ENCODE measurements at places on chromosomes 7 and 10.
A peak's percentile ranks its signal among the peaks of the same experiment; 100 is the strongest.

GRCh38 chr7:136585954-136586670 is 282.3 kb upstream of the CHRM2 start:
- no peak for DNase-seq

DNA sequence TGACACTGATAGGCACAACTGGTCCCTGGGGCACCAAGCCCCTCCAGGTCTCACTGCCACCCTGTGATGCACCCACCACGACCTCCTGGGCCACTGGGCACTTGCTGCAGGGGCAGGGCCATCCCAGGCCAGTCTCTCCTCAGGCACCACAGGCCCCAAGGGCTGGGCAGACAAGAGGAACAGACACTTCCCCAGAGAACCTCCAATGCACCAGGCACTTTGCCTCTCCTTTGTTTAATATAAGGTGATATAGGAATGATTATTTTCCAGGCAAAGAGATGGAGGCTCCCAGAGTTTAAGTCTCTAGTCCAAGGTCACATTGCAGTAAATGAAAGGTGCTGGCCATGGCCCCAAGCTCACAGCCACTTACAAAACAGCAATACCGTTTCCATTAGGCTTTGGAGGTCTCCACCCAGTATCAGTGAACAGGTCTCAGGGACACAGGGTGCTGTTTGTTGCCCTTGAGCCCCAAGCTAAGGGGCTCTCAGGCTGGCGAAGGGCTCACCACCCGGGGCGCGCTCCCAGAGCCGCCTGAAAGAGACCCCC is 4.5 kb downstream of the DEPP1 start:
- DNase-seq: peak; percentile 66

- no peak for DNase-seq
Observed at GRCh38 chr7:151488096-151488495, 31.6 kb downstream of the RHEB start.

DNA sequence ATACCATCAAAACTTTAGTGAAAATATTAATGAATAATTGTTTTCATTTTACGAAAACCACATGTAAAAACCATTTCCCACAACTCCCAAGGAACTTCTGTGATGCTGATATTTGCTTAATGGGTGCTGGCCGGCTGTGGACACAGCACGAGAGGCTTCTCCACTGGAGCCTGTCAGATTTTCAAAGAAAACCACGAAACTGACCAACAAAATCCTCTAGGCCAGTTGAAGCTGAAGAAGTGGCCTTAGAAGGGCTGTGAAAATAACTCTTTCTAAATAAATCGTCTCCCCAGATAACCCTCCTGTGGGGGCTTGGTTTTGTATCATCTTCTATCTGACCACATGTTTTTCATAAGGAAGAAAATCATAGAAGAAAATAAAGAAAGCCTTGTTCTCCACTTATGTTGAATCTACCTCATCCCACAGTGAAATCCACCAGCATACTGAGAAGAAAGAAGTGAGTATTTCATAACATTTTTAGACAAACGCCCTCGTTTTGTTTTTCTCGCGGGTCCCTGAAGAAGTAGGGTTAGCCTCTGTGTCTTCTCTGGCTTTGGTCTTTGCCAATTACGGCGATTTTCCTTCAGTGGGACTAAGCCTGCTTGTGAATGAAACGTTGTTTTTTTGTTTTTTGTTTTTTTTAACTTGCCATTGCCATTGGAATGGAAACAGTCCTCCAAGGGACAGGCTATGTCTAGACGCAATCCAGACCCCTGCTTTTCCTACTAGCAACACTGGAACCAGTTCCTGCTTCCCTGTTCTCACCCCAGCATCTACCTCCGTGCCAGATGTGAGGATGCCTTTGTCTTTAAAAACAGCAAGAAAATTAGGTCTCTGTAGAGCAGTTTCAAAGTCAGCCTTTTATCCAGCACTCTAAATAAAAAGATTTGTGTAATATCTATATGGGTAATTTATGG is 123.9 kb downstream of the ADAM12 start:
- DNase-seq: no peak

GRCh38 chr7:104886651-104887050 is 127.4 kb upstream of the KMT2E start:
- no peak for DNase-seq

DNA sequence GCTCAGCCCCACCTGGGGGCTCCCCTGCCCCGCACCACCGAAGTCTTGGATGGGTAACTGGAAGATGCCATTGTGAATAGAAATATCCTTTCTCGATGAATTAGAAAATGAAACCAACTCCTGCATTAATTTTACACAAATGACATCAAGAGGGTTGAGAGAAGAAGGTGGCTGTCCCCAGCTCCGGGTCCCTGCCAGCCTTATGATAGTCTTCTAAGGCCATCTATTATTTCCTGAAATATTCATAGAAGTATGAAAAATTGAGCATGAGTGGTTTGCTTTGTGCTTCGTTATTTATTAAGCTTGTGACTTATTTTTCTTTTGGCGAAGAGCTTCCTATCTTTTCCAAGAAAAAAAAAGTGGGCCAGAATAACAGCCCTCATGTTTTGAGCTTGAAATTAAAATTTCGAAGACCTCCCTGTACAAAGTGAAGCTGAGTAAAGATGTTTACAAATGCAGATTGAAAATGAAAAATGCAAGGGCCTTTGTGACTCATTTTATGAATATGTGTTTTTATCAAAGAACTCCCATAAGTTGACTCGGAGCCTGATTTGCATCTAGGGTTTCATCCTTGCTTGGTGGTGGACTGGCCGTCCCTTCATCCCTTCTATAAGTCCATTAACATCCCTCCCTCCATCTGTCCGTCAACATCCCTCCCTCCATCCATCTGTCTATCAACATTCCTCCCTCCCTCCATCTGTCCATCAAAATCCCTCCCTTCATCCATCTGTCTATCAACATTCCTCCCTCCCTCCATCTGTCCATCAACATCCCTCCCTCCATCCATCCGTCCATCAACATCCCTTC is 20.5 kb upstream of the CFAP46 start:
- DNase-seq: no peak

DNA sequence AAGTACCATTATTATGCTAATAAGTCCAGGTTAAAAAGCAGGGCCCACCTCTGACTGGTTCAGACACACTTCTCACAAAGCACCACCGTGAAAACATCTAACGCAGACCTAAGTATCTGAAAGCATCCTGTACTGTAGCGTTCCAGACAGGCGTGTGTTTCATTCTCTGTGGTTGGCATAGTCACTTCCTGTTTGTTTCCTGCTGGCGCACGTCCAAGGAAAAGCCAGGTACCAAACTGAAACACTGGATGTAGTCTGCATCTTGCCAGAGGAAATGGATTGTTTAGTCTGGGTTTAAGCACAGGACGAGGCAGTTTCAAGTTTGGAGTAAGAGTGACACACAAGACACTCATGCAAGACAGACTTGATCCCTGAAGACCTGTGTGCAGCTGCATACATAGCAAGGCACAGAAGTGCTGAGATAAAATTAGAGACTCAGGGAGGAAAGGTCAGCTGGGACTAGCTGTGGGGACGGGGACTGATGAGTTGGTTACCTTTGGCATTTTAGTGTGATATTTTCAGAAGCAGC is 23.3 kb downstream of the BPGM start:
- peak; percentile 71 for DNase-seq

GRCh38 chr7:99012722-99013121 is 131.2 kb downstream of the SMURF1 start:
- DNase-seq: peak; percentile 2

DNA sequence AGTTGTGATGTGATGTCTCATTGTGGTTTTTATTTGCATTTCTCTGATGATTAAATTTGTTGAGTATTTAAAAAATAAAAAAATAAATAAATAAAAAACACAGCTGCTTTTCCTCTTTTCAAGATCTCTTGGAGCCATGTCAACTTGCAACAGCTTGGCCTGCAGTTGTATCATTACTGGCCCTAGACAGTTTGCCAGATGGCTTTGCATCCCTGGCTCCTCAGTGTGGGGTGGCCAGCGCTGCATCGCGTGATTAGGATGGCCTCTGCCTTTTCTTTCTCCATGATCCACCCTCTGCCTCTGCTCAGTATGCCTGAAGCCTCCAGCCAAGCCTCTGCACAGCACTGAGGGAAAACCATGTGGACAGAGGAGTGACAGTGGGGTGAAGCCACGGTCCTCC is 96.8 kb downstream of the PPP1R3C start:
- peak; percentile 53 for DNase-seq

GRCh38 chr7:65430344-65431186 is 56.9 kb downstream of the ZNF92 start:
- DNase-seq: no peak

DNA sequence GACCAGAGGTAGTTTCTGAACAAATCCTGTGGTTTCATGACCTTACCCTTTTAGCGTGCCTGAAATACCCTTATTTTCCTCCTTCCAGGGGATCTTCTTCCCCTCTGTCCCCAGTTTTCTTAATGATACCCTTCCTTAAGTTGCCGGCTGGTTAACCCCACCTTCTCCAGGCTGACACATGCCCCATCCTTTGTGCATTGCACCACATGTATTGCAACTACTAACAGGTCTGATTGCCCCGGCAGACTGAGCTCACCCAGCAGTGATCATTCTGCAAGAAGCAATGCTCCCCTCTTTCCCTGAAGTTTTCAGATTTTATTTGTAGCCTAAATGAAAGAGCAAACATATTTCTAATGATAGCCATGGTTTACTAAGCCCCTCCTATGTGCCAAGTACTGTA is 108.2 kb downstream of the HIP1 start:
- no peak for DNase-seq

DNA sequence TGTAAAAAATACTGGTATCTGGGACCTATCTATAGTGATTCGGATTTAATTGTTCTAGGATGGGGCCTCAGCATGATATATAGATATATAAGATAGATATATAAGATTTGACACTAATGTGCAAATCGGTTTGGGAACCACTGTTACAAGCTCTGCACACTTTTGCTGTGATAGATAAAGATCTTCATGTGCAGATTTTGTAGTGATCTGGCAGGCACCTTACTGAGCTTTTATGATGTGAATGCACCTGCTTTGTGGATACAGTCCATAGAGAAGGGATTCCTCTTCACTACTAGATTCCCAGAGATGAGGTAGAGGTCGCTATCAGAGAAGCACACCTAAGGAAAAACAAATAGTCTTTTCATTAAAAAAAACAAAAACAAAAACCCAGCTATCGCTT is 33.3 kb upstream of the PCGF5 start:
- DNase-seq: no peak

- no peak for DNase-seq
Observed at GRCh38 chr10:48389272-48389671, 82.8 kb downstream of the MAPK8 start.

DNA sequence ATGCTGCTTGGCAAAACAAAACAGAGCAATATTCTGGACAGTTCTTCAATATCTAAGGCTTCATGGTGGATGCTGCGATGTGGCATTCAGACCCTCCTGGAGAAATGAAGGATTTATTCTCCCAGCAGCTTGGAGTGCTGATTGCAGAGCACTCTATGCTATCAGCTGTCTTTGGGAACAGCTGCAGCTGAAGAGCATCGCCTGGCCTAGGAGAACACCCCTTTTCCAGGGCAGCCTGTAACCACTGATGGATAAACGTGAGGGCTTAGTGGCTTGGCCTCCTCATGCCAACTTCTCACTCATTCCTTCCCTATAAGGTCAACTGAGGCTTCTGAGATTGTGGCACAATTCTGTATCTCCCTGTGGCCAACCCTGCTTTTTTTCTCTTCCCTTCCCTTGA is 638.1 kb upstream of the CNTNAP2 start:
- DNase-seq: no peak

- no peak for DNase-seq
Observed at GRCh38 chr10:51986516-51986915, 287.1 kb upstream of the CSTF2T start.
